ENCODE measurements at places on chromosomes 13 and 19. TPM values are rescaled to one million over a fixed set of nuclear protein-coding genes. Genes with fewer than 3 reads are reported as not detected.

MTUS2 gene
- polyA plus RNA-seq: 24.6 TPM

RASGRP4 gene
- polyA plus RNA-seq: 2.5 TPM

ZSCAN5C gene
- polyA plus RNA-seq: not detected

DNA sequence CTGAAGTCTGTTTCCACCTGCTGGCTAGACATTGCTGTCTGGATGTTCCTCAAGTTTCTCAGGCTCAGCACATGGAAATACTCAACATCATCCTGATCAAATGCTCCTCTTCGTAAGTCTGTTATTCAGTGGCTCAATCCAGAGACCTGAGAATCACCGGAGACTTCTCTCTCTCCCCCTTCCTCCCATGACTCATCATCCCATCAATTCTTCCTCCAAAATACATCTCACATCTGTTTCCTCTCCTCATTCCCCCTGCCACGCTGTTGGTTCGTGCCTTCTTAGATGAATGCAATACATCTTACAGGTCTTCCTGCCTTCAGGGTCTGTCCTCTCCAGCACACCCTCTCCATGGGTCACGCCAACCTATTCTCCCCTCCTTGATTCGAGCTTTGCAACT, 7.4 kb upstream of the RXFP2 start:
- no peak for DNase-seq

GRCh38 chr19:5697890-5698634, 8.0 kb downstream of the RPL36 start:
- no peak for DNase-seq

All from muscle of back (tissue), 13 donors.